NCI-H446 treated with DMSO at 0.1 percent for 48 hours (cell line): ENCODE measurements at places on chromosomes 2 and 18.

DNA sequence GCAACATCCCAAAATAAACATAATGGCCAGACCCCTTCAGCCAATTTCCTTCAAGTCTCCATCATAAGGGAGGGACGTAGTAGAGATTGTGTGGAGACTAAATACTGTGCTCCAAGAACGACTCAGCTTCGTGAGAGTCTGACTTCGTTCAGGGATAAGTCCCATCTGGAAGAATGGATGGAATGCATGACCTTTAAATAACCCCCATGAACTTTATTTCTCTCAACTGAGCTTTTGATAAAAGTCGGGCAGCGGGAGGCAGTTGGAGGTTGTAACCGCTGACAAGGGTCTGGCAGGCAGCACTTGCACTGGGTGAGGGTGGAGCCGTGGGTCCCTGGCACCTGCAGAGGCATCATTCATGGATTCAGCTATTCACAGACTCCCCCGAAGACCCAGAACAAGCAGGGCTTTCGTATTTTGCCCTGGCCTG lies 115.9 kb downstream of the ZFP36L2 start:
- no peak for DNase-seq

- DNase-seq, result peak; percentile 51
Measured at GRCh38 chr2:214410918-214411554, at the start of gene VWC2L. Gene VWC2L (plus strand): TSS chr2:214411054. CDS start chr2:214414194, 3,140 bp downstream.

GRCh38 chr2:183011743-183012142 lies 26.5 kb downstream of the NCKAP1 start:
- DNase-seq, result no peak

GRCh38 chr2:207121784-207122183 lies 44.0 kb downstream of the KLF7 start:
- DNase-seq, result no peak

GRCh38 chr2:86241611-86242010 lies 42.4 kb downstream of the MRPL35 start:
- no peak for DNase-seq

GRCh38 chr2:100539221-100539620 lies 23.6 kb upstream of the PDCL3 start:
- DNase-seq, result no peak

- no peak for DNase-seq
Measured at GRCh38 chr2:220224691-220225543, 597.5 kb downstream of the SLC4A3 start.

GRCh38 chr2:41321351-41321750 lies 726.5 kb upstream of the PKDCC start:
- no peak for DNase-seq

- DNase-seq, result no peak
Measured at GRCh38 chr2:200747668-200748618, 63.8 kb upstream of the BZW1 start.

- DNase-seq, result no peak
Measured at GRCh38 chr2:207891086-207891844, 121.6 kb upstream of the FZD5 start.

DNA sequence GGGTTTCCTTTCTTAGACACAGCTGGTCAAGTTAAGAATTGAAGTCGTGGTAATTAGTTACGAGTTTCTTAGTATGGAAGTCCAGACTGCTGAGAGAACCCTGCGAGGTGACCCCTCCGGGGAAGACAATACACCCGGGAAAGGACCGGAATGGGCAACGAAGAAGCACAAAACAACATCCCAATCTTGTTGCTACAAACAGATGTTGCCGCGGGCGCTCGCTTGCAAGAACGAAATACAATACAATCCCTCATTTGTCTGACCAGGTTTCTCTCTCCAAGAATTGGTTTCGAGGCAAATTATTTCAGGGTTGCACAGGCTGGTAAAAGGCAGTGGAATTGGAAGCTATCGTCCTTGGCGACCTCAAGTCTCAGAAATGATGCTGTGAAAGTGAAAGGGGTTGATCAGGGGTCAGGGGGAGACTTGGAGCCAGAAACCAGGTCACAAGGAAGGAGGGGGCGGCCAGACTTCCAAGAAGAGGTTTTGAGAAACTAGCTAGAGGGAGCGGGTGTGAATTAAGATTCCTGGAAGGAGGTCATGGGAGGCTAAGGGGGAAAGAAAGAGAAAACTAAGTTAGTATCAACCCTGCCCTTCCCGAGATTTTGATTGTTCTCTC lies 401.9 kb downstream of the HRH4 start:
- no peak for DNase-seq
